Kidney (tissue), 22 donors: ENCODE measurements at places on chromosomes 5 and 9.

GRCh38 chr9:32161209-32161608, 223.2 kb upstream of the ACO1 start:
- no peak for DNase-seq

GRCh38 chr5:111927191-111927590, 170.2 kb upstream of the NREP start:
- DNase-seq = no peak

GRCh38 chr9:89428901-89429890, 68.7 kb downstream of the SEMA4D start:
- no peak for DNase-seq

DNA sequence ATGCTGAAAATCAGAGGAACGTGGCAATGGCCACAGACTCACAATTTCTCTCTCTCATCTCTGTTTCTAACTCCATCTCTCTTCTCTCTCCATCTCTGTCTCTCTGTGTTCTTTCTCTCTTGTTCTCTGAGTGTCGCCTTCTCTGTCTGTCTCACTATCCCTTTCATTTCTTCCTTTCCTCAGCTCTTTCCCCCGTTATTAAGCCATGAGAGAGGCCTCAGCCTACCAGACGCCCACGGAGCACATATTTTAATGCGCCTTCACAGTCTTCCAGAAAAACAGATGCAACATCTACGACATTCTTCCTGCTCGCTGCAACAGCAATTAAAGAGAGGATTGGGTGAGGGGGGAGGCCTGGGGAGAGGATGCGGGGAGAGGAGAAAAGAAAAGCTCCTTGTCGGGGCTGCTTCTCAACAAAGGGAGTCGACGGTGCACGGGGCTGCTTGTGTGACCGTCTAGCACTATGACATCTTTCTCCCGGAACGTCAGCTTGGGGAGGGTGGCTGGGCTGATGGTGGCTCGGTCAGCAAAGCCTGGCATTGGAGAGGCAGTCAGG, 37.7 kb upstream of the NEURL1B start:
- peak; percentile 78 for DNase-seq

GRCh38 chr5:179967489-179967888, 59.8 kb upstream of the TBC1D9B start:
- DNase-seq = no peak

DNA sequence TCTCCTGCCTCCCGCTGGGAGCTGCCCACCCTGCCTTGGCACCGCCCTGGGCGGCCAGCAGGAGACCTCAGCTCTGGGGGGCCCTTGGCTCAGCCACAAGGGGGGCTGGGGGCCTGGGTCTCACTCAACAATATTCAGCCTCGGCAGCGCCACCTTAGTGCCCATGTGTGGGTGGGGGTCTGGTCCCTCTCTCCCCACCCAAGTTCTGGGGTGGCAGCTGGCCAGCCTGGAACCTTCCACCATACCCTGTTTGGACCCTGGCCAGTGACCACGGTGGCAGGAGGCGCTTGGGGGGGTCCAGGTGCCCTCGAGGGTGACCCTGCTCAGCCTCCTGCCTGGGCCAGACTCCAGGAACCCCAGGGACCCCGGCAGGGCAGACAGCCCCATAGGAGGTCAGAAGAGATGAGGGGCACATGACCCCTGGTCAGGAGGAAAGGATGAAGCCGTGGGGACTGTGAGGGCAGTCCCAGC, 22.2 kb downstream of the NKD2 start:
- no peak for DNase-seq

DNA sequence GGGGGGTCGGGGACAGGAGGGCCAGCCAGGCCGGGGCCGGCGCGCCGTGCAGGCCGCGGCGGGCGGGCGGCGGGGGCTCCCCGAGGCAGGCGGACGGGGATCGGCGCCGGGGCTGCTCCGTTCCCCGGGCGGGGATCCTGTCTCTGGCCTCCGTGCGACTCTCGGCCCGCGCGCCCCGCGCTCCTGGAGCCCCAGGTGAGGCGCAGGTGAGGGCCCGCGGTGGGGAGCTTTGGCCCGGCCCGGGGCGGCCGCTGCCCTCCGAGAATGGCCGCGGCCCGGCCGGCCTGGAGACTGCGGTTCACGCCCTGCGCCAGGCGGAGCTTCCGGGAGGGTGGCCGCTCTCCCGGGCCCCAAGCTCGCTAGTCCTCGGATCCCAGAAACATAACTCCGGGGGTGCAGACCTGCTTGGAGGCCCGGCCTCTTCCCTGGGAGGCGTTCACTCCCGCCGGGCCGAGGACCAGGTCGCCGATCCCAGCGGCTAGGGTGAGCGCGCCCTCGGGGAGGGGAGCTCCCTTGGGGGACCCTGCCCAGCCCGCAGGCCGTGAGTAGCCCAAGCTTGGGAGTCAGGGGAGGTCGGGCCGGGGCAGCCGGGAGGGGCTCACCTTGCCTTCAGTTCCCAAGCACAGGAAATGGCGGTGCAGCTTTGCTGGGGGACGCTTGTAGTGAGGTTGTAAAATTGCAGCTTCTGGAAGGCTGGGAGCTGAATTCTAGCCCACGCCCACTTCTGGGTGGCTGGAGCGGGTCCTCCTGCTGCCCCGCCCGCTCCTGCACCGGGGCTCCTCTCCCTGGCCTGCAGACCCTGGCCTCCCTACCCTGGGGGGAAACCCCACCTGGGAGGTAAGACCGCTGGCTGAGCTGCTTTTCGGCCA, 723 bp downstream of the PPP1R26 start:
- peak; percentile 77 for DNase-seq

- no peak for DNase-seq
Observed at GRCh38 chr9:32401488-32401887, 17.0 kb downstream of the ACO1 start.

- DNase-seq = no peak
Observed at GRCh38 chr5:132704875-132705274, 31.1 kb downstream of the IL4 start.

- no peak for DNase-seq
Observed at GRCh38 chr9:87714819-87715218, 11.1 kb upstream of the CTSL start.

GRCh38 chr9:73893230-73893629, 603.9 kb upstream of the RORB start:
- no peak for DNase-seq

DNA sequence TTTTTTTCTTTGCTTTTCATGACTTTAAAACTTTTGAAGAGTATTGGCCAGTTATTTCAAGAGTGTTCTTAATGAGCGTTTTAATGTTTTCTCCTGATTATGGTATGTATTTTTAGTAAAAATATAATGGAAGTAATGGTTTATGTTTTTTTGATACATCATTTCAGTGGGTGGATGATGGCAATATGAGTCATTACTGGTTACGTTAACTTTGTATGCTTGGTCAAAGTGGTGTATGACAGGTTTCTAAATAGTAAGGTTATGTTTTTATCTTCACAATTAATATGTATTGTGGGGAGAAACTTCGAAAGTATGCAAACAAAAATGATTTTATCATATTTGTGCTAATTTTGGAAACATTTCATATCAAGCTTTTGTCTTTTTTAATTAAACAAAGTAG, 176.7 kb upstream of the PRDM9 start:
- no peak for DNase-seq

- peak; percentile 15 for DNase-seq
Observed at GRCh38 chr9:87445646-87446045, 52.0 kb upstream of the DAPK1 start.

DNA sequence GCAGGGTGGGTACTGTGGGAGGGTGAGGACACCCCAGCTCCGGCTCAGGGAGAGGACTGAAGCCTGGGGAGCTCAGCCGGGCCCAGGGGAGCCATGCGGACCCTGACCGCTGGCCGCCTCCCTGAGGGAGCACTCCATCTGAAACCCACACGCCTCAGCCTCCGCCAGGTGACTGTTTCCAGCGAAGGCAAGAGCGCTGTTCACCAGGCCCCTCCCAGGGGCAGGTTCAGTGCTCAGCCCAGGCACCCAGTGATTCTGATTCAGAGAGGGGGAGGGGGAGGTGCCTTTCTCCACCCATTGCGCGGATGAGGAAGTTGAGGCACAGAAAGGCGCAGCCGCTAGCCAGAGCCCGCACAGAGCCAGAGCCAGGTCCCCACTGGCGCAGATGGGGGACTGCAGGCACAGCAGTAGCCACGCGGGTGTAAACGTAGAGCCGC, 27.0 kb downstream of the ADGRD2 start:
- no peak for DNase-seq

DNA sequence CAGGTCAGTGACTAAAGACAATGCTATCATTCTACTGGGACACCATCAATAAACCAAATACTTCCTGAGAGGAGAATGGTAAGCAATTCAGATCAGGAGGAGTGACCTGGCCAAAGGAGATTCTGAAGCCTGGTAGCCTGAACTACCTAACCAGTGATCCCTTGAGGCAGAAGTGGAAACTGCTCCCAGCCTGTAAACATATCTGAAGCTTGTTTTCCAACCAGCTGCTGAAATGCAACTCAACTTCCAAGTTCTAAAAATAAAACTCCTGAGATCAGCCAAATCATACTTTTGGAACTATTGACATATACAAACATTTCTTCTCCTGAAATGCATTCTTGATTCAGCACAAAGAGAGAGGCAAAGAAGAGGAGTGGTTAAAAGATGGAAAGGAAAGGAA, 204.1 kb downstream of the EBF1 start:
- no peak for DNase-seq

GRCh38 chr9:137516144-137516917, 33.9 kb downstream of the PNPLA7 start:
- DNase-seq = no peak

GRCh38 chr5:67530609-67531255, 334.1 kb upstream of the CD180 start:
- DNase-seq = no peak

- no peak for DNase-seq
Observed at GRCh38 chr5:137205231-137206027, 293.7 kb downstream of the SPOCK1 start.

GRCh38 chr9:134418354-134418753, 92.1 kb downstream of the RXRA start:
- DNase-seq = no peak

GRCh38 chr5:151141535-151141934, 16.0 kb downstream of the ANXA6 start:
- peak; percentile 41 for DNase-seq

- no peak for DNase-seq
Observed at GRCh38 chr9:6946583-6947166, 188.9 kb downstream of the KDM4C start.

- DNase-seq = no peak
Observed at GRCh38 chr5:77343165-77343564, 132.7 kb downstream of the PDE8B start.

- no peak for DNase-seq
Observed at GRCh38 chr5:172740428-172741205, 30.4 kb downstream of the DUSP1 start.

DNA sequence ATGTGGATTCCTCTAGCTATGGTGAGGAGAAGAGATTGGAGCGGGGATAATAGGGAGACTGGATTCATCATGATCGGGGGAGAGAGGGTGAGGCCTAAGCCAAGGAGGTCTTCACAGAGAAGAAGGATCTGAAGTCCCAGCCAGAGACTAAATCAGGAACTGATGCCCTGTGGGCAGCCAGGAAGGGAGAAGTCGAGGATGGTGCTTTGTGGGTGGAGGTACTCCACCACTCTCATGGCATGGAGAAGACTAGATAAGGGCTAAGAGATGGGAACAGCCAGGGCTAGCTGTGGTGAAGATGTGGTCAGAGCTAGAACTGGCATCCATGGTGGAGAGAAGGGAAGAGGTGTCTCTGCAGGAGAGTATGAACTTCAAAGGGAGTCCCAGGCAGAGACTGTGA, 3.0 kb upstream of the RGS14 start:
- no peak for DNase-seq

GRCh38 chr5:107381189-107381856, 289.4 kb downstream of the EFNA5 start:
- DNase-seq = no peak

DNA sequence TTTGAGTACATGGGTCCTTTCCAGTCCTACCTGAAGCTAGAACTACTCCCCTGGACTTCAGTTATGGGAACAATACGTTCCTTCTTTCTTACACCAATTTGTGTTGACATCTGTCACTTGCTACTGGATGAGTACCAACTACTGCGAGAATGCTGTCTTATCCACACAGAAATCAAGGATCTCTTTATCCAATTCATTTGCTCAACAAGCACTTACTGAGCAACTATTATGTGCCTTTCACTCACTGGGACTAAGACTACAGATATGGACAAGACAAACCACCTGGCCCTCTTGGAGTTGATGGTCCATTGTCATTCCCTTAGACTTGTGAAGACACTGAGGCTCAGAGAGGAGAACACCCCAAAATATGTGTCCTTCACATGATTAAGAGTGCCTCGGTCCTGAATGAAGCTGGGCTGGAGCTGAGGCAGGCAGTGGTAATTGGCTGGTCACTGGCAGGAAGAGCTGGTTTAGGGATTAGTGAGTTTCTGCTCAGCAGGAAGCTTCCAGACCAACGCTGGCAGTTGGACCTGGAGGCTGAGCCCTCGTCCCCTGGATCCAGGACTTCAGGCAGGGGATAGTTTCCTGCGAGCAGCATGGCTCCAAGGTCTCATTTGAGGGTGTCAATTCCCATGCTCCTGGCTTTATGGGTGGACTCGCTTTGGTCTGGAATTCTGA, 8.4 kb upstream of the ARSI start:
- DNase-seq = no peak

GRCh38 chr5:102996011-102996575, 123.8 kb downstream of the GIN1 start:
- no peak for DNase-seq

GRCh38 chr9:121439711-121440664, 59.7 kb downstream of the GGTA1 start:
- no peak for DNase-seq

- peak; percentile 29 for DNase-seq
Observed at GRCh38 chr5:1519631-1520210, 4.0 kb downstream of the LPCAT1 start.

- DNase-seq = no peak
Observed at GRCh38 chr5:156051972-156052371, 275.0 kb upstream of the SGCD start.

- peak; percentile 77 for DNase-seq
Observed at GRCh38 chr5:16866795-16867576, 69.1 kb downstream of the MYO10 start.

DNA sequence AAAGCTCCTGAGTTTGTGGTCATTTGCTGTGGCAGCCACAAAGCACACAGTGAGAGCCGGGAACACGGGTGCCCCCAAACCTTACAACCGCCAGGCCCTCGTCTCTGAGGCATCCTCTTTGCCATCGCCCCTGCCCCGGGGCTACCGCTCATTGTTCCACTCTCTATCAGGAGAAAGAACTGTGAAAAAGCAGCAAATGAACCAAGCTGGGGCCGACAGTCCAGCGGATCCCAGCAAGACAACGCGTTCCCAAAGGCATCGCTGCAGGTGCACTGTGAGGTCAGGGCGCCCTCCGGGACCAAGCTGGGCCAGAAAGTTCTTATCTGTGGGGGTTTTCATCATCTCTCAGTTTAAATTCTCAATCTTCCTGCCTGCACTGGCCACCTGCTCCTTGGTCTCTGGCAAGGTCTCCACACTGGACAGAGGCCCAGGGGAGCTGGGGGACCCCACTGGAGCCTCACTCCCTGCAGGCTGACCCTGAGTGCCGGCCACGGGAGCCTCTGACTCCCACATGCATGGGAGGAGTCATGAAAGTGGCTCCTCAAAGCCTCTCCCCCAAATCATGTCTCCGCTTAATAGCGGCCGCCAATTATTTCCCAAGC, 32.1 kb downstream of the VAV2 start:
- DNase-seq = no peak

GRCh38 chr5:6568889-6569288, 64.0 kb downstream of the NSUN2 start:
- no peak for DNase-seq
